ENCODE measurements at places on chromosomes 12 and 14. TPM values are rescaled to one million over a fixed set of nuclear protein-coding genes. Genes with fewer than 3 reads are reported as not detected.

- no peak for DNase-seq
- H3K27ac ChIP-seq = no peak overlapping the region
- no peak overlapping the region for H3K4me3 ChIP-seq
Observed at GRCh38 chr12:53071591-53072551, 7.3 kb downstream of the SPRYD3 start.

Gene SLC7A8
- total RNA-seq = 1.4 TPM

- no peaks in the 10 kb centered on the region for H3K27me3 ChIP-seq
- no peaks in the 10 kb centered on the region for H3K36me3 ChIP-seq
- DNase-seq = no peak
Observed at GRCh38 chr12:103279444-103279843, 216.3 kb downstream of the C12orf42 start.

DNA sequence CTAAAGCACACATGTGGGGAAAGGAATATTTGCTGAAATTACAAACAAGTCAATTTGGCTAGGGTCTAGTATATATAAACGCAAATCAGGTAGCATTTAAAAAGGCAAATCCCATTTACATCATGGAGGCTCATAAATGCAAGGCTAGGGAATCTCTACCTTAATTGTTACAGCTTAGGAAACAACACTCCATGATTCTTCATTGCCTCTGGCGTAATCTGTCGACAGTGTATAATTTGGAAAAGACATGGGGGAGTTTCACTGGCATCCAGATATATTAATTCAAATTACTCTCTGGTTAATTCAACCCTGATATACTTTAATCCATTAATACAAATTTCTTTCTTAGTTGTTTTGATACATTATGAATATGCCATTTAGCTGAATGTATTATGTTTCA is 1630.2 kb upstream of the FLRT2 start:
- H3K4me3 ChIP-seq = no peak overlapping the region
- DNase-seq = no peak
- H3K27me3 ChIP-seq = no peaks in the 10 kb centered on the region
- H3K27ac ChIP-seq = no peak overlapping the region

DNA sequence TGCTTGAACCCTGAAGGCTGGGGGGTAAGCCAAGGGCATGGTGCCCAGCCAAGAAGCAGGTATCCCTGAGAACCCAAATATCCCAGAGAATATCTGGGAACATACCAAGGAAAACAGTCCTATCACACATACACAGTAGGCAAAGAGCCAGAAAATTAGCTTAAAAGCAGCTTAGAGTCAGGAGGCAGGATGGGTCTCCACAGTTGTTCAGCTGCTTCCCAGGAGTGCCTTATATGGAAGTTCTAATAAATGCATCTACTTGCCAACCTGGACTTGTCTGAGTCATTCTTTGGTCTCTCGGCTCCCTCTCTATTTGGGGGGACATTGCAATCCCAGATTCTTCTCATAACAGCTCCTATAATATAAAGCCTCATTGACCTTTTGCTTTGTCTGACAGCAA is 9.0 kb upstream of the GPR135 start:
- H3K4me3 ChIP-seq = no peak overlapping the region
- peaks cover 6% of the 10 kb centered on the region for H3K36me3 ChIP-seq
- no peaks in the 10 kb centered on the region for H3K27me3 ChIP-seq
- DNase-seq = no peak
- no peaks in the 10 kb centered on the region for H3K4me1 ChIP-seq

Gene PLCZ1
- total RNA-seq = not detected

DNA sequence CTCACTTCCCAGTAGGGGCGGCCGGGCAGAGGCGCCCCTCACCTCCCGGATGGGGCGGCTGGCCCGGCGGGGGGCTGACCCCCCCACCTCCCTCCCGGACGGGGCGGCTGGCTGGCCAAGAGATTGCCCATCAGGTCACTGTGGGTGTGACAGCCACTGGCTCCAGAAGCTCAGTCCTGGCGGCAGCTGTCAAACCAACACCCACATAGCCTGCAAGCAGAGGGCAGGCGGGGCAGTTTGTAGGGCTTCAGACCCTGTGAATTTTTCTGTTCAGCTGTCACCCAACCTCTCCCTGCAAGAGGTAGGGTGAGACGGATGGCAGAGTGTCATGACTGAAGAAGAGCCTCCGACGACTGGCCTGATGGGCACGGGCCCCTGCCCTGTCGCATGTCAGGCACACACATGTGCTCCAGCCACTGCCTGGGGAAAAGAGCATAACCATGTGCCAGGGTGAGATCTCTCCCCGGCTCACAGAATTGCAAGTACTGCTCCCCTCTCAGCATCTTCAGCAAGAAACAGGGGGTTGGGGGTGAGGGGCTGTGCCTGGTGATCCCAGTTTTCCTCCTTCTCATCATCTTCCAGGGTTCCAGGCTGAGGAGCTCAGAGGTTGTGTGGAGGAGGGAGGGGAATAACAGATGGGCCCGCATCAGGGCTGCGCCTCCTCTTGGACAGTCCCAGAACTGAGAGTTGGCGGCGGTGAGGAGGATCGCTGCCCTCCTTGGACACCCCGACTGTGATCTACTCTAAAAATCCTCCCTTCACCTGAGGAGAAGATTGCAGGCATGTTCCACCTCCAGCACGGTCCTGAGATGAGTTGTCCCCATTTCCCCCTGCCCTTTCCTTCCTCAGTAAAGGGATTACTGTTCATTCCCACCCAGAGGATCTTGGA is 11.2 kb upstream of the PRPH start:
- H3K27ac ChIP-seq = no peak overlapping the region
- no peaks in the 10 kb centered on the region for H3K36me3 ChIP-seq
- no peaks in the 10 kb centered on the region for H3K4me1 ChIP-seq
- peaks cover 4% of the 10 kb centered on the region for H3K27me3 ChIP-seq

Gene HOXC9
- total RNA-seq = not detected

Gene CCDC60
- total RNA-seq = not detected

Gene RBM19
- total RNA-seq = 114 TPM

- H3K27ac ChIP-seq = peak overlapping the region; percentile 93
- H3K4me3 ChIP-seq = peak overlapping the region; percentile 72
- DNase-seq = no peak
- H3K27me3 ChIP-seq = no peaks in the 10 kb centered on the region
Observed at GRCh38 chr12:103928682-103929045, 1.5 kb upstream of the HSP90B1 start.

Measured in CD8-positive, alpha-beta memory T cell (primary cell).